ENCODE measurements at places on chromosomes 12 and 14. TPM values are rescaled to one million over a fixed set of nuclear protein-coding genes. Genes with fewer than 3 reads are reported as not detected.

Gene ARG2
- 2.4 TPM for total RNA-seq

Gene STON2
- total RNA-seq: 6.1 TPM

Gene PHC1
- total RNA-seq: 21.4 TPM

Gene HOXC4
- 0.19 TPM for total RNA-seq

Gene SYCP3
- 0.76 TPM for total RNA-seq

Gene KRT86
- total RNA-seq: 0.42 TPM

Gene C12orf50
- total RNA-seq: 0.09 TPM

Gene GALNT8
- total RNA-seq: 0.61 TPM

Gene PAH
- total RNA-seq: 0.61 TPM

Gene LTBP2
- 2.6 TPM for total RNA-seq

Gene PAPLN
- 8.7 TPM for total RNA-seq

Gene PA2G4
- 170 TPM for total RNA-seq

Gene CLEC9A
- total RNA-seq: 16.2 TPM

Gene NYNRIN
- total RNA-seq: 3.1 TPM

Gene EXOC3L4
- total RNA-seq: 16.0 TPM

Gene RPGRIP1
- 0.19 TPM for total RNA-seq

Gene ALX1
- 0.05 TPM for total RNA-seq

Gene CCDC88C
- 25.6 TPM for total RNA-seq

Gene CARMIL3
- 0.52 TPM for total RNA-seq

Gene TAS2R19
- 2.0 TPM for total RNA-seq

Gene SOS2
- total RNA-seq: 11.5 TPM

Gene SP7
- total RNA-seq: not detected

Gene PUS7L
- total RNA-seq: 14.4 TPM

Gene RERGL
- total RNA-seq: 0.24 TPM

Gene CCND2
- total RNA-seq: 53.6 TPM

Gene OR4E2
- 0.09 TPM for total RNA-seq

Gene TDG
- 50.9 TPM for total RNA-seq

Gene ACYP1
- total RNA-seq: 24.8 TPM

Gene C12orf54
- total RNA-seq: 0.19 TPM

Gene SEC23A
- 47.3 TPM for total RNA-seq

Gene SLCO1B1
- not detected for total RNA-seq

Gene AQP6
- not detected for total RNA-seq
